T-helper 2 cell treated with Interferon-gamma antibody and Interleukin-4, amounts not matched to agents 100 ng/mL and 5 ng/mL, for 36 hours (primary cell): ENCODE measurements at places on chromosomes 5 and 9. TPM values are rescaled to one million over a fixed set of nuclear protein-coding genes. Genes with fewer than 3 reads are reported as not detected.

The PLPPR1 gene
- not detected in 2 replicates for total RNA-seq

The PCDHGB3 gene
- total RNA-seq, result 0.59 and 0.93 TPM in 2 replicates

The IFNE gene
- total RNA-seq, result not detected in 2 replicates

The PRDM9 gene
- not detected in 2 replicates for total RNA-seq

The ADAMTS13 gene
- 2.3 TPM in 2 replicates for total RNA-seq

The LECT2 gene
- total RNA-seq, result not detected in 2 replicates

The STPG3 gene
- total RNA-seq, result not detected in 2 replicates

The PRRT1B gene
- total RNA-seq, result not detected in 2 replicates

The VLDLR gene
- total RNA-seq, result 4.0 and 4.5 TPM in 2 replicates

The GZMA gene
- 738 and 757 TPM in 2 replicates for total RNA-seq

The SEMA4D gene
- 458 TPM in 2 replicates for total RNA-seq

The TEK gene
- not detected in 2 replicates for total RNA-seq

The GRXCR2 gene
- not detected in 2 replicates for total RNA-seq

The GAS1 gene
- total RNA-seq, result 0.30 and 0.39 TPM in 2 replicates

The ZNF879 gene
- total RNA-seq, result 3.2 and 4.8 TPM in 2 replicates

The PCSK1 gene
- not detected in 2 replicates for total RNA-seq

The FBP2 gene
- total RNA-seq, result not detected in 2 replicates

The GCNT4 gene
- total RNA-seq, result 0.27 and 0.39 TPM in 2 replicates

The GABRA1 gene
- total RNA-seq, result not detected in 2 replicates

The FOXI1 gene
- total RNA-seq, result not detected in 2 replicates

The CDC25C gene
- total RNA-seq, result 10.5 and 12.6 TPM in 2 replicates

The CTXN3 gene
- not detected in 2 replicates for total RNA-seq

The HRCT1 gene
- not detected in 2 replicates for total RNA-seq

The ZMAT2 gene
- total RNA-seq, result 56.7 and 57.6 TPM in 2 replicates

The DENND1A gene
- 13.1 and 13.5 TPM in 2 replicates for total RNA-seq

The ARSB gene
- 11.6 and 13.9 TPM in 2 replicates for total RNA-seq

The LRRC70 gene
- 0.98 and 1.3 TPM in 2 replicates for total RNA-seq

The AFAP1L1 gene
- not detected in 2 replicates for total RNA-seq

The SHISAL2B gene
- total RNA-seq, result not detected in 2 replicates

The BTNL3 gene
- total RNA-seq, result not detected in 2 replicates

The GNA14 gene
- not detected in 2 replicates for total RNA-seq
